ENCODE measurements at places on chromosomes 2 and 18.

GRCh38 chr2:76170856-76171255, 460.1 kb upstream of the GCFC2 start:
- no peak for DNase-seq

- no peak for DNase-seq
Measured at GRCh38 chr2:202017940-202018339, 15.7 kb upstream of the FZD7 start.

- DNase-seq: no peak
Measured at GRCh38 chr2:200262047-200262446, 44.4 kb upstream of the SPATS2L start.

DNA sequence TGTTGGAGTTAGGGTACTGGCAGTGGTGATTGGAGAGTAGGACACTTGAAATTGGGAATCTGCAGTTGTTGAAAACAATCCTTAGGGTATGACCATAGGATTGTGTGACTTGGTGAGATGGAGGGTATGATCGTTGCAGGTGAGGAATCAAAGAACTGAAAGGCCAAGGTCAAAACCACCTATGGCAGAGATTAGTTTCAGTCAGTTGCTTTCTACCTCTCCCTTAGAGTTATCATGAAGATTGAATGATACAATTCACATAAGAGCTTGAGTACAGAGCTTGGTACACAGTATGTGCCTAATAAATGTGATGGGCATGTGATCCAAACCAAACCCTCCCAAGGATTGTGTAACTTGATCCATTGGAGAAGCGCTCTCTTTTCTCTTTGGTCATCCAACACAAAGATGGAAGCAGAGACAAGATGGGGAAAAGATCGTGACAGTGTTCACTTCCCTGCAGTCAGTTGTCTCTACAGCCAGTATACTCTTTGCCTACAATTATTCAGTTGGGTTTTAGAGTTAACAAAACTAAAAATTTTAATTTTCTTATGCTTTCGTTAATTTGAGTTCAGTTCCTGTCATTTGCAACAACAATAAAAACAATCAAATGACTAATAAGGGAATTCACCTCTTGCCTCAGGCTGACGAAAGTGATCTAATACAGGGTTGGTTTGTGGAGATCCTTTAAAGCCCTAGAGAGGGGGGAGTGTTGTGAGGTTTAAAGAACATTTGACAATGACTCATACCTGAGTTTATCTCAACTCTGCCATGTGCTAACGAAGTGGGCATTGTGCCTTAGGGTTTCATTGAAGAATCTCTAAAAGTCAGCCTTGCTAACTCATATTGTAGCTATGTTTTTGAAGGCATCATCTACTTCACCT, 14.8 kb upstream of the SMAD2 start:
- DNase-seq: peak; percentile 85

DNA sequence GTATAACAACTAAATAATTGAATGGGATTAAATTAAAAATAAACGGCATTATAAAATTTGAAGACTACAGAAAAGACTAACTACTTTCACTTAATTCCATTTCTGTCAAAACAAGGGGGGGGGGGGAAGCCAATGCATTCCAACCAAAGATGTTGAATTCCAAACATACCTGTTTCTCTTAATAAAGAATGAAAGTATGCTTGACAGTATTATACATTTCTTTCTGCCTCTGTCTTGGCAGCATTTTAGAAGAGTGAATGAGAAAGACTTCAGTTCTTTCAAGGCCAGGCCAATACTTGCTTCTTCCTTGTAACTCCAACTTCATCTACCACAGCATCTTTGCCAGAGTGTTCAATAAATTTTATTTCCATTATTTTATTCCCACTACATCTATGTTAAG, 65.9 kb downstream of the PDE11A start:
- DNase-seq: no peak

GRCh38 chr2:213129311-213129710, 22.1 kb downstream of the IKZF2 start:
- peak; percentile 37 for DNase-seq

GRCh38 chr2:43993437-43993836, 2.4 kb downstream of the LRPPRC start:
- DNase-seq: no peak

DNA sequence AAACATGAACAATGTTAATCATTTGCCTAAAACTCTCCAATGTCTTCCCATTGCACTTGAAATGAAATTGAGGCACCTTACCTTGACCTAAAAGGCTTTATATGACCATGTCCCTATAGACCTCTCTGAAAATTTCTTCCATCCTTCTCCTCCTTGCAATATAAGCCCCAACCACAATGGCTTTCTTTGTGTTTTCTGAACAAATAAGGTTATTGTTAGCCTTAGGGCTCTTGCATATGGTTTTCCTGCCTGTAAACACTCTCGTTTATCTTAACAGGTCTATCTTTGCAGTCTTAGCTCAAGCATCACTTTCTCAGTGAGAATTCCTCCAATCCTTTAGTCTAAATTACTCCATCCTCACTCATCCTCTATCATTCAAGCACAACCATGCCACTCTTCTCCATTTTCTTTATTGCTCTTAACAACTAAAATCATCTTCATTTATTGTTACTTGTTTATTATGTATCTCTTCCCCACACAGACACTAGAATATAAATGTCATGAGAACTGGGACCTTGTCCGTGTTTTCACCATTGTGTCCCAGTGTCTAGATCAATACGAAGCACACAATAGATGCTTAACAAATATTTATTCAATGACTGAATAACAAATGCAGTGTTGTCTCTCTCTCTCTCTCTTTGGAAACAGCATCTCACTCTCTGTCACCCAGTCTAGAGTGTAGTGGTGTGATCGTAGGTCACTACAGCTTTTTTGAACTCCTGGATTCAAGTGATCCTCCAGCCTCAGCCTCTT, 129.3 kb downstream of the RDH14 start:
- no peak for DNase-seq

GRCh38 chr2:158214431-158214830, 112.8 kb downstream of the UPP2 start:
- DNase-seq: peak; percentile 70

GRCh38 chr2:241065355-241065803, 36.7 kb downstream of the MTERF4 start:
- no peak for DNase-seq

- DNase-seq: no peak
Measured at GRCh38 chr2:144567745-144568144, 47.8 kb upstream of the ZEB2 start.

DNA sequence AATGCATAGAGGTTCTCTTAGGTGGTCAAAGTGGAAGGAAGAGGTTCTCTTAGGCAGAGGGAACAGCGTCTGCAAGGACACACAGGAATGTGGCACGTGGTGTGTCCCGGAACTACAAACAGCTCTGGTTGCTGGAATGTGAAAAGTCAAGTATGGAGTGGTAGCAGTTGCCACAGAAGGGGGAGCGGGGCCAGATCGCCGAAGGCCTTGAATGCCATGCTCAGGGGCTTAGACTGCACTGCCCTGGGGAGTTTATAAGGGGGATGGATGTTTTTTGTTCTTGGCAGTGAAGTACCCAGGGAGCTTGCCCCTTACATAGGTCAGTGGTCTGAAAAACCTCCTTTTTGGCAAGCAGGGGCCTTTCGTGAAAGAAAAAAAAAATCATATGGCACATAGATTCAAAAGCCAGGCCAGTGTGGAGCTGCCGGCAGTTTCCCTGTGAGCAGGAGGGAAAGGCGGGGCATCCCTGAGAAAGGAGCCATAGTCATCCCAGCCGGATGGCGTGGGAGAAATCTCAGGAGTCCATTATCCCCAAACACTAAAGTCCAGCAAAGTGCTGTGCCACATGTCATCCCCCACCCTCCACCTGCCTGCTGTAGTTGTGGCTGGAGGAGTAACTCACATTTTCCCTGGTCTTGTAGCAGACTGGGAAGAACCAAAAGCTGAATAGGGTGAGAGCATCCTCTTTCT, 45.4 kb downstream of the GORASP2 start:
- DNase-seq: no peak

DNA sequence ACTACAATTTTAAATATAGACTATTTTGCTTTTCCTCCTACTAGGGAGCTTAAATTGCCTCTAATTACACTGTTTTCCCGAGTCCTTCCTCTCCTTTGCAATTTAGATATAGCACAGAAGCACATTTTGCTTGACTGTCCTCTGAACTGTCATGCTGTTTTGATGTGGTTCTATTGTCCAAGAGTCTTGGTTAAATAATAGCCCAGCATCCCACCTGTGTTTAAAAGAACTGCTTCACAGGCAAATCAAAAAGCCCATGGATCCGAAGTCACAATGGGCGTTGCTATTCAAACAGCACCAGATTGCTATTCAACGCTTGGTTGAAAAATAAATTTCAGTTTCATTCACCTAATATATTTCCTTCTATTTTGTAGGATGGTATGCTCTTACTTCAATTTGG, 22.3 kb upstream of the ACTR3 start:
- no peak for DNase-seq

DNA sequence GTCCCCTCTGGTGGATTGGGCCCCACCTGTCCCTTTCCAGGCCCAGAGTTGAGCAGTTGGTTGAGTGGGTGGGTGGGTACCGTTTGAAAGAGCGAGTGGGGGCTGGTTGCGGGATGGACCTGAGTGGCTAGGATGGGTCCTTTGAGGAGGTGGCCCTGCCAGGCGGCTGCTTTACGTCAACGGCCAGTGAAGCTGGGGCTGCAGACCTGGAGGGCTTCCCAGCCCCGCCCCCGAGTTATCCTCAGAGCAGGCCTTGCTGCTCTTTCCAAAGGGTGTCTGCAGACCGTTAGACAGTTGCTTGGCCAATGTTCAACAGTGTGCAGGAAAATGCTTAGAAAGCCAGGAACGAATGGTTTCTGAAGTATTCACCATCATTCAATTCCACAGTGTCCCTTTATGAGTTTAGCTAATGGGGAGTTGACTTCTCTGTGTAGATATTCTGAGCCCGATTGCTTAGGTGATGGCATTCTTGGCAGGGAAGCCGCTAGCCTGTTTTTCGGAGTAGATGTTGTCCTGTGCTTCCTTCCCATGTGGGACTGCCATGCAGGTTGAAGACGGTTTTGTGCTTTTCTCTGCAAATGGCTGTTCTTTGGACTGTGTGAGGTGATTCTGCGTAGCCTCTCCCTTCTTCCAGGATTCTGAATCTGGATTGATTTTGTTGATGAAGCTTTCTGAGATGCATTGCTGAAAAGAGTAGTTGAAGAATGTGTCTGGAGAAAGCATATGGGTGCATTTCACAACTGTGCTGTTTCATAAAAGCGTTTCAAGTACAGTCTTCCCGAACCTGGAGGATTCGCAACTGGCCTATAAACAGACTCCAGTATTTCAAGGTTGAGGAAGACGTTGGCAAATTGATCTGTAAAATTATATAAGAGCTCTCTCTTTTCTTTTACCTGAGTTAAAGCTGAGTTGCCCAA, 45.8 kb downstream of the LDLRAD4 start:
- DNase-seq: no peak

- no peak for DNase-seq
Measured at GRCh38 chr2:80706541-80706940, 402.0 kb upstream of the LRRTM1 start.

DNA sequence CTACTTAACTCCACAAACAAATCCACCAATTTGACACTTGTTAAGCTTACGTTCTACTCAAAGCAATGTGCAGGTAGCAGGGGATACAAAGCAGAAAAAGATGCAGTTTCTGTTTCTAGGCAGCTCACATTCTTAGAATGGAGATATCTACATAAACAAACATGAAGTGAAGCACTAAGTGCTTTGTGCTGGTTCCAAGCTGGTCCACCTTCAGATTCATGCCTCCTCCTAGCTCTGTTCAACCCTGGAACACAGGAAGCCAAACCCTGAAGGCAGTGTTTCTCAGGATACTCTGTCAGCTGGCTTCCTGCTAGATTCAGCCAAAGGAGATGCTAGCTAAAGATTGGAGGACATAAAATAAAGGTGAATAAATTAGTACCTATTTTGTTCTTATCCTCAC, 55.3 kb upstream of the NOL4 start:
- DNase-seq: no peak

DNA sequence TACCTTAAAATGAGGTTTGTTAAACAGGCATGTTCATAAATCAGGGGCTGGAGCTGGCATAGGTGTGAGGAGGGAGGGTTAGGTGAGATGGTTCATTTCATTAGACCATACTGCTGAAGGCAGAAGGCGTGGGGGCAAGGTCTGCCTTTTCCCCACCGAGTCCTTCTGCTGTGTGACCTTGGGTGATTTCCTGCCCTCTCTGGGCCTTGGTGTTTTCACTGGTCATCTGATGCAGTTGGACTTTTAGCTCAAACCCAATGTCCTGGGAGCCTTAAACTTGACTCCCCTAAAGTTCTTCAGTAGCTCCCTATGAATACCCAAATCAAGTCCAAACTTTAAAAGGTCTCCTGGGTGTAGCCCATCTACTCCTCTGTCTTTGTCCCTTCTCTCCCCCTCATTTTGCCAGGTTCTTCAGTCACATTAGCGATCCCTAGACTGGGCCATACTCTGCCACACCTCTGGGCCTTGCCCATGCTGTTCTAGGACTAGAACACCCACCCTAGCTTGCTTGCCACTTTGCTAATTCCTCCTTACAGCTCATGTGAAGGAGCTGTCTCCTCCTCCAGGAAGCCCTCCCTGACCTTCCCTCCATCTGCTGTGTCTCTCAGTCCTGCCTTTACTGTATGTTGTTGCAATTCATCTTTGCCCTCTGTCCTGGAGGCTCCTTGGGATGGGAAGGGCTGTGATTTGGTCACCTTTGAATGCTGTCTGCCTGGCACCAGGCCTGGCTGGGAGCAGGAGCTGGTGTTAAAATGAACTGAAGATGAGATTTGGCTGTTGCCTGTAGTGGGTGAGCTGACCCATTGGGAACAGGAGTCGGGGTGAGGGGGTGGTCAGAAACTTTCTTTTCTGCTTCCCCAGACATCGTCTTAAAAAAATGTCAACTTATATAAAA, 85.4 kb upstream of the HS6ST1 start:
- DNase-seq: no peak

- DNase-seq: no peak
Measured at GRCh38 chr2:127400897-127401756, 13.4 kb upstream of the MAP3K2 start.

GRCh38 chr18:49934457-49934856, 121.1 kb upstream of the ACAA2 start:
- DNase-seq: no peak

DNA sequence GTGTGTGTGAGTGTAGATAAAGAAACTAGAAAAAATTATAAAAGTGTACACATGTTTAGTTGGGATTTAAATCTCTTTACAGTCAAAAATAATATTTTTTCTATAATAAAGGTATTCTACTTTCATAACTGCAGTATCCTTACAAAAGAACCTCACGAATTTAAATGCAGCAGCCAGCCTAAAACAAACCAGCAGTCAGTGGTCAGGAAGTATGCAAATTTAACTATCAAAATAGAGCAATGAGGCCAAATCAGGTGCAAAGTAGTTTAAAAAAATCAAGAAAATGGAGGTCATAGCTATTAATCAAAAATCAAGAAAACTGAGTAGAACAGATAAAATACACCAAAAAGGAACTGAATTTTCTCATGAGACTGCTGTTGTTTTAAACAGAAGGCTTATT, 407.1 kb downstream of the CDH19 start:
- no peak for DNase-seq

DNA sequence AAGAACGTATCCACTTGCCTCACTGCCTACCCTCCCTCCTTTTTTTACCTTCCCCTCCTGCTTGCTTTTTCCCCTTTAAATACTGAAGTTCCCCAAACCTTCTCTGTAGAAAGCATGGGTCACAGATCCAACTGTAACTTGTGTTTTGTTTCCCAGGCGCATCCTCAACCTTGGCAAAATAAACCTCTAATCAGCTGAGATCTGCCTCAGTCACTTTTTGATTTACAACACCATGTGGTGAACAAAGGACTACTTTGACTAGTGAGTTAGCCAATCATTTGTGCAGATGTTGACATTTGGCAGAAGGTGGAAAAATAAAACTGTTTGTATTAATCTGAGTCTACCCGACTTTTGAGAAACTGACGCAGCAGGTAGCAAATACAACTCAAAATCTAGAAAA, 23.3 kb upstream of the MCM6 start:
- DNase-seq: no peak
